HCT116 (cell line): ENCODE measurements at places on chromosomes 5 and 9. TPM values are rescaled to one million over a fixed set of nuclear protein-coding genes. Genes with fewer than 3 reads are reported as not detected.

TMEM161B gene
- total RNA-seq = 22.1 TPM

CNTNAP3 gene
- 14.8 TPM for total RNA-seq

DNA sequence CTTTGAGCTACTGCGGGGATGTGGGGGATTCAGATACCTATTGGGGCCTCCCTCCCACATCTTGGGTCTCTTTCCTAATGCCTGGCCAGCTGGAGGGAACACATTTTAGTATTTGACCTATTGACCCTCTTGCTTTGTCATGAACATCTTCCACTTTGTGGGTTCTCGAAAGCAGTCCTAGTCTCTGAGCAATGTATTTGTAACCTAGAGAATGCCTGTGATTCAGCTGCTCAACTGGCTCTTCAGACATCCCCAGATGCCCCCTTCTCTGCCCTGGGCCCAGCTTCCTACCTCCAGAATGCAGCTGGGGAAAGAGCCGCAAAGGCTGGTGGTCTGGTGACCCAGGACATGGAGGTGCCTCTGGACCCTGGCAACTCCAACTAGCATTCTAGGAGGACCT lies 32.2 kb downstream of the APTX start:
- no peak overlapping the region for H3K27ac ChIP-seq
- DNase-seq = no peak
- H3K4me3 ChIP-seq = no peak overlapping the region
- H3K4me1 ChIP-seq = no peaks in the 10 kb centered on the region
- H3K36me3 ChIP-seq = peaks cover 5% of the 10 kb centered on the region; the same call in 1 of the 2 replicates

- no peaks in the 10 kb centered on the region for H3K27me3 ChIP-seq
- H3K36me3 ChIP-seq = no peaks in the 10 kb centered on the region
- no peak for DNase-seq
- H3K4me3 ChIP-seq = no peak overlapping the region
These were observed 20.3 kb upstream of the RIC1 start for GRCh38 chr9:5608298-5609225.

DNA sequence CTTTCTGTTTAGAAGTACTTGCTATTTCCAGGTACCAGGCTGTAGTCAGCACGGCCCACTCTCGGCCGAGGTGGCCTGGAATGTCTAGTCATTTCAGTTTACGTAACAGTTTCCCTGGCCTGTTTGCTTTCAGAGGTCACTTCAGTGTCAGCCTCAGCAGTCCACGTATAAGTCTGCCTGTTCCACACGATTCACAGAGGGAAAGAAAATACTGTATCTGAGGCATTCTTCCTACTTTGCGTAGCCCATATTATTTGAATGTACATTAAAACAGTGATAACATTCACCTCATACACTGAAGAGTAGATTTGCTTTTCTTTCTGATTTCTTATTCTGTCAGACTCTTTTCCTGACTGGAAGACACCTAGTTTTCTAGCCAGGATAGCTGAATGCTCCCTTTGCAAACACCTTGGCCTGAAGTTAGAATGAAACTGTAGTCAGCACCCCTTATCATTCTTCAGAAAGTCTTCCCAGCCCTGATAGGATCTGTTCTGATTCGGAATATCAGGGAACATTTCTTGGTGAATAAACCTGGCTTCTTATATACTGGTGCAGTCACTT lies 140.9 kb downstream of the AOPEP start:
- H3K27me3 ChIP-seq = no peaks in the 10 kb centered on the region
- peak overlapping the region; percentile 62 for H3K27ac ChIP-seq
- no peaks in the 10 kb centered on the region for H3K36me3 ChIP-seq
- H3K4me1 ChIP-seq = peaks cover 58% of the 10 kb centered on the region

GRCh38 chr9:93621922-93622321 lies 45.5 kb downstream of the PHF2 start:
- no peak for DNase-seq
- no peak overlapping the region for H3K4me3 ChIP-seq
- no peaks in the 10 kb centered on the region for H3K4me1 ChIP-seq
- no peaks in the 10 kb centered on the region for H3K27me3 ChIP-seq
- H3K27ac ChIP-seq = no peak overlapping the region

DNA sequence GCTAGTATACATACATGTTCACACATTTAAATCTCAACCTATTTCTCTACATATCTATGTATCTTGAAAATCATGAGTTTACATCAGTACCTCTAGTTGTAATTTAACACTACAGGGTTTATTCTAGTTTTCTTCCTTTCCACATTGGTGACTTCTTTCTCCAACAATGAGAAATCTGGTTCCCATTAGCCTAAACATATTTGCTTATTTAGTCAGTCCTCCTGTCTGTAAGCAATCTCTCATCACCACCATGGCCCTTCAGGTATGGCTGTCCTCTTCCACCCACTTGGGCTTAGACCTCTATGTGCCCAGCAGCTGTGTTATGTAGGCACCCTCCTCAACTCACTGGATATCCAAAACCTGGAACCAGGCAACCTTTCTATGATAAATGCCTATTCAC lies 8.0 kb upstream of the SPATA31D1 start:
- no peak for DNase-seq
- H3K27me3 ChIP-seq = no peaks in the 10 kb centered on the region
- H3K4me1 ChIP-seq = no peaks in the 10 kb centered on the region
- H3K27ac ChIP-seq = no peak overlapping the region
- H3K4me3 ChIP-seq = no peak overlapping the region
- no peaks in the 10 kb centered on the region for H3K36me3 ChIP-seq

DNA sequence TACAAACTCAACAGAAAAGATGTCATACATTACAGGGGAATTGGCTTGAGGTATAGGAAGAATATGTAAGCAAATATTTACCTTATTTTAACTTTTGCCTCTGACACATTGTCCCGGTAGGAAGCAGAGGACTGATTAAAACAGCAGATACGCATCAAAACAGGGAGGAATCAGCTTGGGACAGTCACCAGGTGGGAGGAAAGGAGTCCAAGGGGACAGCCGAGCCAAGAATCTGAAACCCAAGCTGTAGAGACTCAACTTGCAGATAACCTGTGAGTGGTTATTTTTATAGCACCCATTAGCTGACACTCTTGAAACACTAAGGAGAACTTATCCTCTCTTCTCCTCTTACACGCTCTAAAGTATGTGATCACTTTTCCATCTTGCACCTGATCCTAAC lies 22.3 kb downstream of the PDZD2 start:
- no peaks in the 10 kb centered on the region for H3K36me3 ChIP-seq
- no peak for DNase-seq
- H3K27ac ChIP-seq = no peak overlapping the region

DNA sequence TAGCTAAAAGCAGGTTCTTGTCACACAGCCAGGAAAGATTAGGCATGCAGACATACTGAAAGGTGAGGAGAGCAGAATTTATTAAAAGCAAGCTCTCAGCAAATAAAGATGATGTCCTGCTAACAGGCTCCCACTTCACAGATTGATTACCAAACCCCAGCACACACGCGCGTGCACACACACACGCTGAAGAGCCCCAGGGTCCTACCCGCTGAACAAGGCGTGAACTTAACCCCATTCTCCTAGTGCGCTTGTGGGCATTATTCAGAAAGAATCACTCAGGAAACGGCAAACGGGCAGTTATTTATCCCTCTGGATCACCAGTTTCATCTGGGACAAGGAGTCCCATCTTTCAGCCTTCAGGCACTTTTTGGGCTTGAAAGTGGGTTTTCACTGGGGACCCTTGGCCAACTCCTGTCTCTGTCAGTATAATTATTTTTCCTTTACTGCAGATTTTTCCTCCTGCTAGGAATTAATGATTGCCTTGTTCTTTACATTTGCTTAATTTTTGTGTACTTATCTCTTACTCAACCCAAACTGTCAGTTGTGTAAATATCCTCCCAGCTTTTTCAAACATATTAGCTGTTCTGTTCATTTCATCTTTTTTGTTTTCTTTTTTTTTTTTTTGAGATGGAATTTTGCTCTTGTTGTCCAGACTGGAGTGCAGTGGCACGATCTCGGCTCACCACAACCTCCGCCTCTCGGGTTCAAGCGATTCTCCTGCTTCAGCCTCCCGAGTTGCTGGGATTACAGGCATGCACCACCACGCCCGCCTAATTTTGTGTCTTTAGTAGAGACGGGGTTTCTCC lies 92.6 kb downstream of the RIC1 start:
- H3K27ac ChIP-seq = no peak overlapping the region
- H3K4me1 ChIP-seq = no peaks in the 10 kb centered on the region
- no peaks in the 10 kb centered on the region for H3K27me3 ChIP-seq
- DNase-seq = no peak
- peaks cover 15% of the 10 kb centered on the region for H3K36me3 ChIP-seq
- H3K4me3 ChIP-seq = no peak overlapping the region

- H3K4me3 ChIP-seq = no peak overlapping the region
- H3K4me1 ChIP-seq = no peaks in the 10 kb centered on the region
- H3K27me3 ChIP-seq = 0 out of 2 replicates have a peak, but pooled peaks cover 14% of the 10 kb centered on the region
These were observed 88.5 kb upstream of the SPDL1 start for GRCh38 chr5:169494941-169495548.

GRCh38 chr9:86921151-86921923 lies 26.0 kb downstream of the GAS1 start:
- no peaks in the 10 kb centered on the region for H3K4me1 ChIP-seq
- H3K27me3 ChIP-seq = peaks cover 45% of the 10 kb centered on the region
- H3K36me3 ChIP-seq = no peaks in the 10 kb centered on the region
- no peak overlapping the region for H3K27ac ChIP-seq
- DNase-seq = no peak

DNA sequence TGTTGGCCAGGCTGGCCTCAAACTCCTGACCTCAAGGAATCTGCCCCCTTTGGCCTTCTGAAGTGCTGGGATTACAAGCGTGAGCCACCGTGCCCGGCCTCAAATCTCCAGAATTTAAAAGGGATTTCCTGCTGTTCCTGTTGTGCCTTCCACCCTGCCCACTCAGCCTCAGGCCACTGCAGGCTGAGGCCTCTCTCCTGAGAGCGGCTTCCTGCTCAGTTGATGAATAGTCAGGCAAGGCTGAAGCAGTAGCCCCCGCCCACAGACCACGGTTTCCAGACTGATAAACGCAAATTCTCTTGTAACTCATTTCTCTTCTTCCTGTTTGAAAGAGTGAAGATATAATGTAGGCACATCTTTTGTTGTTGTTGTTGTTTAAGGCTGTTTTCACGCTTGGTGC lies 127.0 kb upstream of the PLCXD3 start:
- no peaks in the 10 kb centered on the region for H3K36me3 ChIP-seq
- DNase-seq = no peak
- H3K27ac ChIP-seq = no peak overlapping the region
- no peak overlapping the region for H3K4me3 ChIP-seq

DNA sequence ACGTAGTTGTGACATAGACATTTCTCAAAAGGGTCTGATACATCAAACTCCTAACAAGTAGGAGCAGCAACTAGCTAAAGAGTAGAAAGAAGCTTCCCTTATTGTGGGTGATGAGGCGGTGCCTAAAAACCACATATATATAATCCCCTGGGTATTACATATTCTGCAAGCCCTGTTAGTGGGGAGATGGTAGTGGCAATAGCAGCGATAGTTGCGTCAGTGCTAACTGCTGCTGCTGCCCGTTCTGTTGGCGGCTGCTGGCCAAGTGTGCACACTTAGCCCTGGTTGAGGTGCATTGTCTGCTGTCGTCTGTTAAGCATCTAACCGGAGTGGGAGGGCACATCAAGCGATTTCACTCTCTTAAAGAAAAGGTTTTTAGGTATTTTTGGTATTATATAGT lies 35.8 kb downstream of the VLDLR start:
- H3K27me3 ChIP-seq = no peaks in the 10 kb centered on the region
- no peak for DNase-seq
- no peak overlapping the region for H3K4me3 ChIP-seq

- DNase-seq = no peak
- no peaks in the 10 kb centered on the region for H3K36me3 ChIP-seq
- H3K27me3 ChIP-seq = no peaks in the 10 kb centered on the region
- H3K4me3 ChIP-seq = no peak overlapping the region
- no peak overlapping the region for H3K27ac ChIP-seq
These were observed 213.2 kb upstream of the RPS23 start for GRCh38 chr5:82491397-82491796.

DNA sequence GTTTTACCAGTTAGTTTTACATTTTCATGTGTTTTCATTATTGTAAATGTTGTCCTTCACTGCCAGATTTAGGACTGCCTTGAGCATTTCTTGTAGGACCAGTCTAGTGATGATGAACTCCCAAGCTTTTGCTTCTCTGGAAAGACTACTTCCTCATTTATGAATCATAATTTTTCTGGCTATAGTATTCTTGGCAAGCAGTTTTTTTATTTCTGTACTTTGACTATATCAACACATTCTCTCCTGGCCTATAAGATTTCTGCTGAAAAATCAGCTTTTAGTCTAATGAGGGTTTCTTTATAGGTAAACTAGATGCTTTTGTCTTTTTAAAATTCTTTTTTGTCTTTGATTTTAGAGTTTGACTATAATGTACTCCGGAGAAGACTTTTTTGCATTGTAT lies 256.8 kb upstream of the GRAMD2B start:
- no peaks in the 10 kb centered on the region for H3K36me3 ChIP-seq
- no peaks in the 10 kb centered on the region for H3K27me3 ChIP-seq
- H3K4me3 ChIP-seq = no peak overlapping the region
- no peak for DNase-seq
- H3K4me1 ChIP-seq = no peaks in the 10 kb centered on the region
